ENCODE measurements at places on chromosomes 16 and 17.

DNA sequence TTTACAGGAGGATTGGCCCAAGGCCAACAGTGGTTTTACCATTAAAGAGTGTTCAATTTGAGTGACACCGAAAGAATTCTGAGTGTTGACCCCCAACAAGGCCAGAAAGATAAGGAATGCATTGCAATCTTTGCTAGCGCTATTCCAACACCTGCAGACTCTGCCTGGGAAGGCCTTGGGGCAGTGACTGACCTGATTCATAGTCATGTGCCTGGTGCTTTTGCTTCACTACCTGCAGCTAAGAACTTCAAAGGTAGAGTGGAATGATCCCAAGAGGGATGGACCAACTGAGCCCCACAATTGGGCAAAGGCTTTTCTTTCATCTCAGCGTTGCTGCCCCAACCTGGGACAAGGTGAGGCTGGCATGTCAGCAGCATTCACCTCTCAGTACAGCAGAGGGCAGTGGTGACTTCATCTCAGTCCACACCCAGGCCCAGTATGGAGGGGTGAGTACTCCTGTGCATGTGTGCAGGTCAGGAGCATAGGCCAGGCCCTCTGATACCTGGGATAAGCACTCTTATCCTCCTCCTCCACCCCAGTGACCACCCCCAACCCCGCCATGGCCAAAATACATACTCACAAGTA, 149.6 kb upstream of the GNAO1 start:
- DNase-seq, result peak; percentile 31

GRCh38 chr17:73027130-73027741, 65.3 kb downstream of the SLC39A11 start:
- no peak for DNase-seq

- no peak for DNase-seq
Observed at GRCh38 chr17:67639555-67639954, 78.2 kb upstream of the NOL11 start.

GRCh38 chr17:21161498-21162393, 35.0 kb downstream of the DHRS7B start:
- no peak for DNase-seq

- DNase-seq, result no peak
Observed at GRCh38 chr17:4105232-4105631, 37.6 kb downstream of the ZZEF1 start.

All from RPMI7951 (cell line).